ENCODE measurements at places on chromosomes 1 and 21. TPM values are rescaled to one million over a fixed set of nuclear protein-coding genes. Genes with fewer than 3 reads are reported as not detected.
A peak's percentile ranks its signal among the peaks of the same experiment; 100 is the strongest.

CNR2 gene
- not detected for total RNA-seq

KMO gene
- 2.6 TPM for total RNA-seq

DNA sequence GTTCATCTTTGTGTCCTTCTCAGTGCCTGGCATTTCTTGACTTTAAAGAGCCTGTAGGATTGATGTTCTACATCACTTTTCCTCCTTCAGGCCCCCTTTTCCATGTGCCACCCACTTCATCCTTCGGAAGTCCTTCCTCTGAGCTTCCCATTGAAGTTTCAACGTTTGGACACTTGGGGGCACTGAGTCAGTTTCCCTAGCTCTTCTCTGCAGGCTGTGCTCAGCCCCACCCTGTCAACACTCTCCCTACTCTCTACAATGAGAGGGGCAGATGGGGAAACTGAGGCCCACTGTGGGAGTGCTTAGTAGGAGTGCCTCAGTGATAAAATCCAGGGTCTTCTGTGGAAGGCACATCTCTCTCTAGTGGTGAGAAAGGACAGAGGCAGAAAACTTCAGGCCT lies 11.9 kb downstream of the KCNJ10 start:
- DNase-seq, result no peak

- no peak for DNase-seq
Observed at GRCh38 chr1:220894025-220894923, 15.0 kb downstream of the HLX start.

GRCh38 chr1:242086706-242087105 lies 87.8 kb upstream of the MAP1LC3C start:
- DNase-seq, result no peak

DNA sequence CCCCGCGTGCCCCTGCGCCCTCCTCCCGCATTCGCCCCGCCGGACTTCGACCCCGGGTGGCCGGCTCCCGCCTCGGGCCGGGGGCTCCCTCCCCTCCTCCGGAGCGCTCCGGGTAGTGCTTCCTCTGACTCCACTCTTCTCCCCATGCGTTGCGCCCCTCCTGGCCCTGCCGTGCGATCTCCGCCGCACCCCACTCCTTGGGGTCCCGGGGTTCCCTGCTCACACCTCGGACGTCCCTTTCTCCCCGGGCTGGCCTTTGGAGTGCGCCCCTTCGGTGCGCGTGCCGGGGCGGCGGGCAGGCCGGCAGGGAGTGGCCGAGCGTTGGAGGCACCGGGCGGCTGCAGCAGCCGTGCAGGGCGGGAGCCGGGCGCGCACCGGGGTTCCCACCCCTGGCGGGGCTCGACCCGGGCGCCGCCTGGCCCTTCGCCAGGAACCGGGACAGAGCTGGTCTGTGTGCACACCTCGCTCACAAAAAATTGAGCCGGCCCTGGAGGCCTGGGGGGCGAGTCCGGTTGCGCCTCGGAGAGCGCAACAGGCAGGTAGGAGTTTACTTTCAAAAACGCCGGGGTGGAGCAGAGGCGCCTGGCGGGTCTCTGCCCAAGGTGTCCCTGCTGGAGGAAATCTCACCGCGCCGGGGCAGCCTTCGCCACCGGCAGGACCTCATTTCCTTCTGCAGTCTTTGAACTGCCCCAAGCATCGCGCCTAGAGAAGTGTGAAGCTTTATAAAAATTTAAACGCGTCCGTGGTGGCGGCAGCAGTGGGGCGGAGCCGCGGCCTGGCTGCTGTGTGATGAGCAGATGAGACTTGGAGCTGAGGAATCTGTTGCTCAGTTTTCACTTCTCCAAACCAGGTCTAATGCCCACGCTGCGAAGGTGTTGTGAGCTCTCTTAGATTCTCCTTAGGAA lies 650 bp downstream of the VANGL1 start:
- peak; percentile 5 for DNase-seq

- no peak for DNase-seq
Observed at GRCh38 chr1:207836591-207837347, 74.2 kb downstream of the CD34 start.

All from H4 (cell line).